Foreskin keratinocyte (primary cell): ENCODE measurements at places on chromosomes 1 and 21.

- DNase-seq: no peak
Observed at GRCh38 chr1:89938171-89939055, 56.5 kb upstream of the ZNF326 start.

GRCh38 chr1:26327956-26328362, 10.2 kb downstream of the CD52 start:
- DNase-seq: no peak

GRCh38 chr1:243731301-243731891, 118.6 kb downstream of the AKT3 start:
- no peak for DNase-seq

DNA sequence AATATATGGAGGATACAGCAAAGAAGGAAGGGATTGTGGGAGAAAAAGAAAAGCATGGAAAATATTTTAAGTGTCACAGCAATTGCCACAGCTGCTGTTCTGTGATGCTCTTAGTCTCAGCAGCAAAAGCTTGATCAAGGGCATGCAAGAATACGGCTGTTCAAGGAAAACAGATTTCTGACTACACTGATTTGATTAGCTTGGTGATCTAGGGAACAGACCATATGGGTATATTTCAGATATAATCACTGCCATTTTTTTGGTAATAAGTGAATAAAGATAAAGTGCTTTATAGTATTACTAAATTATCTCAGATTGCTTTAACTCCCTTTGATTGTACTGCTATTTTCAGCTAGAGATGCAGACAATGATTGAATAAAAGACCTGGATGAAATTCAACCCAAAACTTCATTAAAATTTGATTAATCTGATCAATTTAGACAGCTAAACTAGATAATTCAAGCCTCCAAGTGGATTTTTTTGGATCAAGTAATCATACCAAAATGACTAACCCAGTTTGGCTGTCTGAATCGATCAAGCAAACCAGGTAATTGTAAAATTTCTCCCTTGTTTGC, 33.3 kb upstream of the LYPLAL1 start:
- DNase-seq: no peak

DNA sequence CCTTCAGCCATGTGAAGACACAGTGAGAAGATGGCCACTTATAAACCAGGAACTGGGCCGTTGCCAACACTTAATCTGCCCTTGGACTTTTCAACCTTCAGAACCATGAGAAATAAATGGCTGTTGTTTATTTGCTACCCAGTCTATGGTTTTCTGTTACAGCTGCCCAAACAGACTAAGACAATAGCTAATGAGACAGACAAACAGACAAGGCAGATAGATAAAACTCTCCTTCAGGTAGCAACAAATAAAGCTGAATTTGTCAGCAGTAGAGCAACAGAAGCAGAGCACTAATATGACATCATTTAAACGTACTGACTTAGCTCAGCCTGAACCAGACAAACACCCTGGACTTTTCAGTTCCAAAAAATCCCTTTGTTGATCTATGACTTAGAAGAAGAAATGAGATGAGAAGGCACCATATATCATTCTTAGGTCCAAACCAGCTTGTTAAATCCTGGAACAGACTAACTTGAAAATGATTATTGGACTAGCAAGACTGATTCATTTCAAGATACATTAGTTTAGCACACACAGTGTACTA, 27.0 kb downstream of the ZZZ3 start:
- no peak for DNase-seq
